ENCODE measurements at places on chromosomes 16 and 17.

DNA sequence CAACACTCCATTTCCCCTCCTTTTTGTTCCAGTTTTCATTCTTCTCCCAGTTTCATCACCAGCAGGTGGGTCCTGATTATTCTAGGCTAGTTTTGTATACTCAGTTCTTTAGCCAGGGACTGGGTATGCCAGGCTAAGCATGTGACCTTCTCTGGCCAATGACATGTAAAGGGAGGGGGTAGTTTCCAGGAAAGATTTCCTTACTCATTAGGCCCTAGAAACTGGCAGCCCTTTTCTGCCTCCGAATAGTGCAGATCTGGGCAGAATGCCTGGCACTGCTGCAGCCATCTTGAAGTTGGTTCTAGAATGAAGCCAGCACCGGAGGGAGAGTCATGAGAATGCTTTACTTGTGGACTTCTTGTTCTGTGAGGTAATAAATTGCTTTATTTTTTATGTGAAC lies 126.9 kb upstream of the AXIN2 start:
- DNase-seq, result no peak

DNA sequence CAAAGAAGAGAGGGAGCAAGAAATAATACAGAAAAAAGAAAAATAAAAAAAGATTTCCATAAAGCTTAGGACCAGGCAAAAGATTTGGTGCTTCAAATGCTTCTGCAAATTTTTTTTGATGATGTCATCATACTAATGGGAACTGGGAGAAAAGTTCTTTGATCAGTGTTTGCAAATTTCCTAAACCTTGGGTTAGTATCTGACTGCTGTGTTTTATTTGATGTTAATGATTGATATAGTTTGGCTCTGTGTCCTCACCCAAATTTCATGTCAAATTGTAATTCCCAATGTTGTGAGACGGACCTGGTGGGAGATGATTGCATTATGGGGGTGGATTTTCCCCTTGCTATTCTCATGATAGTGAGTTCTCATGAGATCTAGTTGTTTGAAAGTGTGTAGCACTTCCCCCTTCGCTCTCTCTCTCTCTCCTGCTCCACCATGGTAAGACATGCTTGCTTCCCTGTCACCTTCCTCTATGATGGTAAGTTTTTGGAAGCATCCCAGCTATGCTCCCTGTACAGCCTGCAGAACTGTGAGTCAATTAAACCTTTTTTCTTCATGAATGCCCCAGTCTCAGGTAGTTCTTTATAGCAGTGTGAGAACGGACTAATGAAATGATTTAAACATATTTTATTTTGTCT lies 72.6 kb downstream of the TMEM100 start:
- DNase-seq, result no peak

GRCh38 chr16:3465911-3466584 lies 22.6 kb downstream of the NAA60 start:
- DNase-seq, result no peak

- no peak for DNase-seq
Observed at GRCh38 chr16:75938818-75939217, 212.5 kb upstream of the CPHXL start.

DNA sequence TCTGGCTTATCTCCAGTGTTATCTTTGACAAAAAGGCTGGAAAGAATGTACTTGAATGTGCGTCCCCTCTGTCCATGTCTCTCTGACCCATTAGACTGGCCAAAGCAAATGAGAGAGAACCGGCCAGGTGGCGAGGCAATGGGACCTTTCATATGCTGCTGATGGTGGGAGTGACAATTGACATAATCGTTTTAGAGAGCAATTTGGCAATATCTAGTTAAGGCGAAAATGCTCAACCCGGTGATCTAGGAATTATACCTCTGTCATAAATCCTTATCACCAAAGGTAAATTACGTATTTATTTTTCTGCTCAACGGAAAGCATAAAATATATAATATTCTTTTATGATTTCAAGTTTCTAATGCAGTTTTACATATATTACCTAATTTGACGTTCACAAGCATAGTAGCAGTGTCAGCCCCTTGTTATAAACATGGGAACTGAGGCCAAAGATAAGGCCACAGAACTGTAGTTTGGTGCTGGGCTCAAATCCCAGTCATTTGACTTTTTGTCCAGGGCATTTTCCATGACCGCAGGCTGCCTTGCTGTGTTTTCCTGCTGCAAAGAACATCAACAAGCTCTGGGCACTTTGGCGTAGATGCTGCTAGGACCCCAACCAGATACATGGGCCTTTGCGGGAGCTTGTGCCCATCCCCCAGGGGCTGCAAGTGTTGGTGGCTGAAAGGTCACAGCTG lies 14.7 kb upstream of the SDK2 start:
- DNase-seq, result no peak
